ENCODE measurements at places on chromosomes 6 and 20.

GRCh38 chr20:59300333-59301081, at the start of gene EDN3:
TSS of gene EDN3 (plus strand) at chr20:59300611. CDS start at chr20:59300813, 202 bp downstream.
- no peak for DNase-seq

DNA sequence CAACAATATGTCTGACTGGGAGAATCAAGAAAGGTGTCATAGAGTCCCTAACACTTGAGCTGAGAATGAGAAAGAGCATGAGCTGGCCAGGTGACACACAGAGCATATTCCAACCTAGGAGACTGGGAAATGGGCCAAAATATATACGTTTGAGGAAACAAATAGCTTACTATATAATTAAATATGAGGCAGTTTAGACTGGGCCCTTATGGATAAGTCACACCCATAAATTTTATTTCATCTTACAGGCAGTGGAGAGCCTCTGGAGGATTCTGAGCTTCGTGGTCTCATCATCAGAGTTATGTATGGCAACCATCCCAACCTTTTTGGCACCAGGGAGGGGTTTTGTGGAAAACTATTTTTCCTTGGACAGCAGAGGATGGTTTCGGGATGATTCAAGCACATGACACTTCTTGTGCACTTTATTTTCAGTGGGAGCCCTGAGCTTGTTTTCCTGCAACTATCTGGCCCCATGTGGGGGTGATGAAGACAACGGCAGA, 12.9 kb upstream of the NQO2 start:
- DNase-seq, result no peak

DNA sequence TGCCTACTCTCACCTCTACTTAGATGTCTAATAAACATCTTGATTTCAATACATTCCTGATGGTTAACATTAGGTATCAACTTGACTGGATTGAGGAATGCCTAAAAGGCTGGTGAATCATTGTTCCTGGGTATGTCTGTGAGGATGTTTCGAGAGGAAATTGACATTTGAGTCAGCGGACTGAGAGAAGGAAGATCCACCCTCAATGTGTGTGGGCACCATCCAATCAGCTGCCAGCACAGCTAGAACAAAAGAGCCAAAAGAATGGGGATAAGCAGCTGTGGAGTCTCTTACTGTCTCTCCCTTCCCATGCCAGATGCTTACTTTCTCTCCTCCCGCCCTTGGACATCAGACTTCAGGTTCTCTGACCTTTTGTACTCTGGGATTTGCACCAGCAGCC, 128.6 kb upstream of the HS3ST5 start:
- DNase-seq, result no peak

DNA sequence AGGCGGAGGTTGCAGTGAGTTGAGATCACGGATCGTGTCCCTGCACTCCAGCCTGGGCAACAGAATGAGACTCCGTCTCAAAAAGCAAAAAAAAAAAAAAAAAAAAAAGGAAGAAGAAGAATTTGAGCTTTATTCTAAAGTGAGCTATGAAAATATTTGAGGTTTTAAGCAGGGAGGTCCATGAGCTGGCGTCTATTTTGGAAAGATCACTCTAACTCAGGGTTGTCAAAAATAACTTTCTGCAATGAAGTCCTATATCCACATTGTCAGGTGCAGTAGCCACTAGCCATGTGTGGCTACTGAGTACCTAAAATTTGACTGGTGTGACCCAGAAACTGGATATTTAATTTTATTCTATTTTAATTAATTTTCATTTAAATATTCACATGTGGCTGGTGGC, 217.1 kb downstream of the PTPRT start:
- no peak for DNase-seq

GRCh38 chr20:53202777-53203176, 230.6 kb downstream of the TSHZ2 start:
- DNase-seq, result no peak

DNA sequence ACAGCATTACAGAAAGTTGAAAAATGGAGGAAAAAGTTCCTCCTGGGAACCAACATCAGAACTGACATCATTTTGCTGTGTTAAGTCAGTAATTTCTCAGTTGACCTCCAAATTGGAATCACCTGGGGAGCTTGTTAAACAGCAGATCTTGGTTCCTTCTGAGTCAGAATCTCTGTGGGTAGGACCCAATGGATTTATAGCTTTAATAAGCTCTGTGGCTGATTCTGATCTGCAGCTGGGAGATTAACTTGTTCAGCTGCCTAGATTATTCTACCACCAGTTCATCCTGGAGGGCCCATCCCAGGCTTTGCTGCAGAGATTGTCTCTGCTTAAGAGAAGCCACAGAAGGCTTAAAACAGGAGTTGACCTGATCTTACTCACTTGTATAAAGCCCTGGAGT, 90.7 kb upstream of the POPDC3 start:
- no peak for DNase-seq
